Panc1 (cell line): ENCODE measurements at places on chromosomes 1 and 21. TPM values are rescaled to one million over a fixed set of nuclear protein-coding genes. Genes with fewer than 3 reads are reported as not detected.

The CFAP141 gene
- total RNA-seq: not detected

The MAP3K6 gene
- total RNA-seq: 56.9 TPM

The S100A16 gene
- 61.6 TPM for total RNA-seq

The RASAL2 gene
- 31.6 TPM for total RNA-seq

The TIMM17A gene
- total RNA-seq: 118 TPM

The GJC2 gene
- 2.4 TPM for total RNA-seq

The ZBTB37 gene
- 11.6 TPM for total RNA-seq

The GRIK1 gene
- not detected for total RNA-seq

The RHD gene
- not detected for total RNA-seq

The NCAM2 gene
- total RNA-seq: 2.2 TPM

GRCh38 chr21:39637971-39638240 is 25.2 kb downstream of the B3GALT5 start:
- no peak for DNase-seq
- H3K4me3 ChIP-seq: no peak overlapping the region
- H3K27me3 ChIP-seq: peaks cover 2% of the 10 kb centered on the region

DNA sequence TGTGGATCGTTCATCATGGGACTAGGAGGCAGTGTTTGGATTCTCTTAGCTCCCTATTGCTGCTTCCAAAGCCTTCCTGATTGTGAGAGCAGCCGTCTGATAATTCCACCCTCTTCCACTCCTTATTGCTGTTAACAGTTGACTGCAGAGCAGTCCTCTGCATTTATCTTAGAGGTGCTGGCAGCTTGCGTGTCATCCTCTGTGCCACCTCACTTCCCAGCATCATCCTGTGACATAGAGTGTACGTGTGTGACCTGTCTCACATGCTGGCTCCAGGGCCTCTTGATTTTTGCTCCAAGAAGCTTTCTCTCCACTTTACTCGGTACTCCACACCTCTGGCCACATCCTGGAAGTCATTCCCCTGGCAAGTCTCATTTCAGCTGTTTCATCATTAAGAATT is 53.0 kb upstream of the DYNLT5 start:
- H3K4me3 ChIP-seq: no peak overlapping the region
- no peaks in the 10 kb centered on the region for H3K4me1 ChIP-seq
- H3K27ac ChIP-seq: no peak overlapping the region
- no peaks in the 10 kb centered on the region for H3K27me3 ChIP-seq
- no peak for DNase-seq

GRCh38 chr1:119978018-119978505 is 81.7 kb upstream of the ADAM30 start:
- DNase-seq: no peak
- H3K4me3 ChIP-seq: no peak overlapping the region
- no peaks in the 10 kb centered on the region for H3K27me3 ChIP-seq
- no peaks in the 10 kb centered on the region; the same call in 1 of the 2 replicates for H3K4me1 ChIP-seq
- H3K27ac ChIP-seq: no peak overlapping the region

GRCh38 chr1:1752636-1753606 is 25.3 kb downstream of the NADK start:
- no peak overlapping the region for H3K27ac ChIP-seq
- no peaks in the 10 kb centered on the region for H3K27me3 ChIP-seq
- no peaks in the 10 kb centered on the region for H3K36me3 ChIP-seq
- peaks cover 5% of the 10 kb centered on the region; the same call in 1 of the 2 replicates for H3K4me1 ChIP-seq
- no peak for DNase-seq

DNA sequence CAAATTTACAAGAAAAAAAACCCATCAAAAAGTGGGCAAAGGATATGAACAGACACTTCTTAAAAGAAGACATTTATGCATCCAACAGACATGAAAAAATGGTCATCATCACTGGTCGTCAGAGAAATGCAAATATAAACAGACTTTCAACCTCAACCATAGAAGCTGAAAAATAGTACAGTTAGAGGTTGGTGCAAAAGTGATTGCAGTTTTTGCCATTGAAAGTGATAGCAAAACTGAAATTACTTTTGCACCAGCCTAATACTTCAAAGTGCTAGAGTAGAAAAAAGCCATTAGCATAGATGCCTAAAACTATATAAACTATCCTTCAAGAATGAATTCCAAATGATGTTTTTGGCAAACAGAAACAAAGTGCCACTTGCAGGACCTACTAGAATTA is 365.8 kb upstream of the DPYD start:
- H3K27me3 ChIP-seq: no peaks in the 10 kb centered on the region
- no peaks in the 10 kb centered on the region for H3K4me1 ChIP-seq
- no peaks in the 10 kb centered on the region for H3K36me3 ChIP-seq
- no peak overlapping the region for H3K4me3 ChIP-seq
- H3K27ac ChIP-seq: no peak overlapping the region

GRCh38 chr1:183600634-183601033 is 10.4 kb upstream of the NCF2 start:
- H3K36me3 ChIP-seq: no peaks in the 10 kb centered on the region
- no peak for DNase-seq
- no peak overlapping the region for H3K27ac ChIP-seq
- no peaks in the 10 kb centered on the region for H3K4me1 ChIP-seq

DNA sequence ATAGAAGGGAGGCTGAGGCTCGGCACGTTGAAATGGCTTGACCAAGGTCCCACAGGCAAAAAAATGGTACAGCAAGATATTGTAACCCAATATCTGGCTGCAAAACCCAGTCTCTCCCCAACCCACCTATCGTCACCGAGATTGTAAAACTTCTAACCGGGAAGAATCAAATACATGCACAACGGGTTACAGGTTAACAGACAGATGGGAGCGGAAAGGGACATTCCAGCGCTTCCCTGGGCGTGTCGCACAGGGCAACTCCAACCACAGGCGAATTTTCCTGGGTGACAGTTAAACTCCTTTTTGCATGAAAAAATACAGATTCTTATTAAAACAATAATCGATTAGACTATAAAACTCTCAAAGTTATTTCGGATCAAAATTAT is 31.8 kb upstream of the JUN start:
- no peak for DNase-seq
- peaks cover 32% of the 10 kb centered on the region for H3K4me1 ChIP-seq
- no peaks in the 10 kb centered on the region for H3K36me3 ChIP-seq
- peak overlapping the region; percentile 97 for H3K27ac ChIP-seq
- peak overlapping the region; percentile 59 for H3K4me3 ChIP-seq

DNA sequence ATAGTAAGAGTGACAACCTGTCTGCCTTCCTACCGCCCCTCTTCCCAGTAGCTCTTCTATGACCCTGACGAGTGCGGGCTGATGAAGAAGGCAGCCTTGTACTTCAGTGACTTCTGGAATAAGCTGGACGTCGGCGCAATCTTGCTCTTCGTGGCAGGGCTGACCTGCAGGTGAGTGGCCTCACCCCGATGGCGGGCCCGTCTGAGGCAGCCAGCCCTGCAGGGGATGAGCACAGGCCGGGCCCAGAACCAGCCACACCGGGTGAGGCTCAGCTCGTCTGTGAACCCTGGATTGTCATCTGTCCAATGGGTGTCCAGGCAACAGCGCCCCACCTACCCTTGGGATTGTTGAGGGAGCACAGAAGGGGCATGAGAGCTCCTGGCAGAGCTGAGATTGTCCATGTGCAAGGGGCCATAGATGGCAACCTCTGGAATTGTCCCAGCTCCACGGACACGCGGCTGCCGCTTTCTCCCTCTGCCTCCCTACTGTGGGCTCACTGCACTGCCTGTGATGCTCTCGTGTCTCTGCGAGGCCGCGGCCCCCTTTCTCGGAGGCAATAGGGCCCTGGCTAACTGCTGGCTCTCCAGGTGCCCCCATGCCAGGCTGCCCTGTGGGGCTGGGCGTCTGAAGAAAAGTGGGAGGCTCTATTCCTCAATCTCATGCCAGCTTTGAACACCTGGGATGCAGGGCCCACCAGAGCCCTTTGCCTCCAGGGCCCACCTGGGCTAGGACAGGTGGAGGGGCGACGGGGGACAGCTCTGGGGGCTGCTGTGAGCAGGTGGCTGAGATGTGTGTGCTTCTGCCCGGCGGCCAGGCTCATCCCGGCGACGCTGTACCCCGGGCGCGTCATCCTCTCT is 50.0 kb upstream of the LRRC3 start:
- H3K36me3 ChIP-seq: no peaks in the 10 kb centered on the region
- no peak overlapping the region for H3K27ac ChIP-seq
- no peaks in the 10 kb centered on the region for H3K4me1 ChIP-seq
- no peak overlapping the region for H3K4me3 ChIP-seq
- no peaks in the 10 kb centered on the region for H3K27me3 ChIP-seq

- H3K36me3 ChIP-seq: no peaks in the 10 kb centered on the region
- no peak overlapping the region for H3K4me3 ChIP-seq
- no peak overlapping the region for H3K27ac ChIP-seq
- no peak for DNase-seq
Observed at GRCh38 chr1:80582980-80583379, 1217.8 kb upstream of the ADGRL2 start.
